ENCODE measurements at places on chromosomes 16 and 17.

- DNase-seq, result no peak
Observed at GRCh38 chr16:88566158-88566557, 4.0 kb upstream of the ZC3H18 start.

DNA sequence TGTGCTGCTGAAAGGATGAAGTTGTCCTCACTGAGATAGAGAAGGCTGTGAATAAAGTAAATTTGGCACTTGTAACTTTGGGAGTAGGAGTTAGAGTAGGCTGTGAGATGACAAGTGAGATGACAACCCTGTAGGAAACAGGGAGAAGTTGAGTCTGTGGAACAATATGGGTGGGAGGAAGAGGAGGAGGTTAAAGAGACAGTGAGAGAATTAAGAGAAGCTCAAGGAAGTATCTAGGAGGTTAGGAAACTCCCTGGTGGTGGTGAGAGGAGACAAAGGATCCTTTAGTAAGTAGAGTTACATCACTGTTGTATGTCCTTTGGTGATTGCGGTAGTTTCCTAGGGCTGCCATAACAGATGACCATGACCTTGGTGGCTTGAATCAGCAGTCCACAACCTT is 10.7 kb upstream of the HSD17B2 start:
- no peak for DNase-seq

DNA sequence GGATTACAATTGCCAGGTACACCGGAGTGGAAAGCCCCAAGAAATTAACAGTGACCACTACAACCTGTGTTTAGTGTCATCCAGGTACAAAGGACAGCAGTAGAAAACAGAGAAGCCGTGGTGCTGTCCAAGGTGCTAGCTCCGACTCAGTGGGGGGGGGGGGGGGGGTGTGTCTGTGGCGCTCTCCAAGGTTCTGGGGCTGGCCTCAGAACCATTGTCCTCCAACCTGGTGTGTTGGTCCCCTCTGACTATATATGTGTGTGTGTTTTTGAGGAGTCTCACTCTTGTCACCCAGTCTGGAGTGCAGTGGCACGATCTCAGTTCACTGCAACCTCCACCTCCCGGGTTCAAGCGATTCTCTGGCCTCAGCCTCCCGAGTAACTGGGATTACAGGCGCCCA is 5.8 kb upstream of the ZNF23 start:
- DNase-seq, result peak; percentile 35

DNA sequence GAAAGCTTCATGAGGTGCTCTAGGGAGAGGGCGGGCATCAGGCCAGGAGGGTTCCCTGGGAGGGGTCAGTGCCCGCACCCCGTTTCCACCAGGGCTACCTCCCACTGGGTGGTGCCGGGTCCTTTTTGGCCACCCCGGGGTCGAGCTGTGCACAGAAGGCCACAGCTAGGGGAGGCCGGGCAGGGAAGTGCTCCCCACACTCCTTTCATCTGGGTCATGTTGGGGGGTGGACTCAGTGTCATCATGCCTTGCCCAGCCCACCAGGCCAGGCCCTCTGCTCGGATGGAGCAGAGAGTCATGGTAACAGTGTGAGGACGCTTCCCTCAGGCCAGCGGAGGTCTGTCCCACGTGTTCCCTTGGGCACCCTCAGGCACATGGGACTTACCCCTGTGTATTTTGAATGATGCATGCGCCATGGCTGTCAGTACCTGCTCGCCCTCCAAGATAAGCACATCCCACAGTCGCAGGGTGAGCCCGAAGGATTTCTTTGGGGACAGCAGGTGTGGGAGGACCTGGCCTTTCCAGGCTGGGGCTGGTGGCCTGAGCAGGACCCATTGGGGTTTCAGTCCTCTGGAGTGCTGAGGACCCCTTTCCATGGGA is 46.4 kb downstream of the TNFRSF13B start:
- no peak for DNase-seq

- no peak for DNase-seq
Observed at GRCh38 chr16:77711775-77712174, 10.5 kb upstream of the NUDT7 start.

GRCh38 chr16:87897521-87898505 is 28.5 kb upstream of the SLC7A5 start:
- DNase-seq, result no peak

- DNase-seq, result no peak
Observed at GRCh38 chr16:84567286-84567962, 50.5 kb downstream of the COTL1 start.

- DNase-seq, result no peak
Observed at GRCh38 chr17:8159459-8160223, 3.1 kb downstream of the VAMP2 start.

GRCh38 chr17:57377094-57377493 is 120.8 kb downstream of the MSI2 start:
- DNase-seq, result no peak

GRCh38 chr17:16935241-16935663 is 36.7 kb downstream of the TNFRSF13B start:
- no peak for DNase-seq

GRCh38 chr17:81194225-81194760 is 28.3 kb upstream of the AATK start:
- no peak for DNase-seq

GRCh38 chr17:71519285-71519684 is 601.5 kb upstream of the SOX9 start:
- DNase-seq, result no peak
